ENCODE measurements at places on chromosomes 5 and 9.

DNA sequence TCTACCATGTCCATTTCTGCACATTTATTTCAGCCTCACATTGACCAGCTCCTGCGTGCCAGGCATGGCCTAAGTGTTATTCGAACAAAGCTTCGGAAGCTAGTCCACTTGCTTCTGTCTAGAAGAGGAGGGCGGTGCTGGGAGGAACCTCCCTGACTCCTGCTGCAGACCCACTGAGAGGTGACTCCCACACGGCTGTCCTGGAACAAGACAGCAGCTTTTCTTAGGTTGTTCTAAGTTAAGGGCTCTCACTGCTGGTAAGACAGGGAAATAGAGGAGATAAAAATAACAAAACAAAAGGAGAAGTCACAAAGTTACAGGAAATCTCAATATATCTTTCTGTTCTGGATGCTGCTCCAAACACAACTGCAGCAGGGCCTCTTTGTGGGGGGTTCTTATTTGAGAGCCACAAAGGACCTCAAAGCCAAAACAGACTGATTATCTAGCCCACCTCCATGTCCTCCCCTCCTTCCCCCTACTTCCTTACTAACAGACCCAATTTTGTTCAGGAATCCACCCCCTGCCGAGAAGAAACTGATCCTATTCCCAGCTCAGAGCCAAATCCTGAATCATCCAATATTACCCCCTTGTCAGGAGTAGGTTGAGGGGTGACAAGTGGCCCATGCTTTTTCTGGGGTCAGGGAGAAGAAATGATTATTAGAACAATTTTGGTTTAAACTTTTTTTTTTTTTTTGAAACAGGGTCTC lies 28.4 kb upstream of the KCNIP1 start:
- DNase-seq: no peak

GRCh38 chr9:5459289-5459829 lies 9.0 kb downstream of the CD274 start:
- no peak for DNase-seq

DNA sequence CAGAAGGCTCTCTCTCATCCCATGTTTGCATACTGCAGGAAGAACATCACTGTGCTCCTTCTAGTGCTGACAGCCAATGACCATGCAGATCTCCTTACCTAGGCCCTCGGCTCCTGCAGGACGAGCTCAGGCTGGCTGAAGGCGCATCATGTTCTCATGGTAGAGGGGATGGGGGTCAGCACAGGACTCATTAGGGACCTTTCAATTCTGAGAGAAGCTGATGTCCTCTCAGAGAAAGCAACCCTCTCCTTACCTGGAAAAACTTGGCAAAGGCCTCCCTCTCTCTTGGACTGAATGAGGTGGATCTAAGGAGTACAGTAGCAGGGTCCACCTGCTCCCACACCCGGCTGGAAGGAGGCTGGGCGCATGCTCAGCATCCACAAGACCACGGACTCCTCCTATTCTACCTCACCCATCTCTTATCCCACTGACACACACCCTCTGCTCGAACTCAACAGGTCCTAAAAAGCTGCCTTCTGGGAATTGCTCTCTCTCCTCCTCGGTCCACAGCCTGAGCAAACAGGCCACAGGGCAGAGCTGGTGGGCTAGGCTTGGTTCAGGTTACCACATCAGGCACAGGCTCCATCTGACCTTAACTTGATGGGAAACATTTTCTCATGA lies 2.9 kb downstream of the IPPK start:
- no peak for DNase-seq

DNA sequence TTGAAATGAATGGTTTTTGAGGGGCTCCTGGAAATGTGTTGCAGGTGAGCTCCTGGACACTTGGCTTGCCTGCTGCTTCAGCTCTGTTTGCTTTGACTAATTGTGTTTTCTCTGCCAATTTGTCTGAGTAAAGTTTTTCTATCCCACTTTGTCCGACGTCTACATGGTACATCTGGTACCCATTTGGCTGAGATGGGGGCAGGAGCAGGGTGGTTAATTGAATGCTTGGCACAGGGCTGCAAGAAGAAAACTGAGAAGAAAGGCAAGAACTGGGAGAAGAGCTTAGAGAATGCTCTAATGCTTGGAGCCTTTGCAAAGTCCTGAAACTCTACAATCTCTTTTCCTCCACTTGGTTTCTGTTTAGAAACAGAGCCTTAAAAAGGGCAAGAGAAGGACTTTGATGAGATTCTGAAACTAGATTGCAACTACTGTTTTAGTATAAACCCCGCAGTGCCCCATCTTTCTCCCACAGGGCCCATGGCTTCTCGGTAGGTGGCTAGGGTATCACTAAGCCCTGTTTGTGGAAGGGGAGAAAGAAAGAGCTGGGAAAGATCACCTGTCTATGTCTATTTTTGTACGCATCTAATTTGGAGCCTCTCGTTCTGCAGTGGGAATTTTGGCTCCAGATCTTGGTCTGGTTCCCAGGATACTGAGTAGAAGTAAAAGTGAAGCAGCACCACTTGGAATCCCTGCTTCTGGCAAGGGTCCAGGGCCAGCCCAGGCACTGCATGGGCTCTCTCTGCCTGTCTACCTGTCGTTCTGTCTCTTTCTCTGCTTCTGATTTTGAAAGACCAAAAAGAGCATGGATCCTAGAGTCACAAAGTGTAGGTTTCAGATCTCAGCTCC lies 214.4 kb downstream of the SEMA6A start:
- no peak for DNase-seq

DNA sequence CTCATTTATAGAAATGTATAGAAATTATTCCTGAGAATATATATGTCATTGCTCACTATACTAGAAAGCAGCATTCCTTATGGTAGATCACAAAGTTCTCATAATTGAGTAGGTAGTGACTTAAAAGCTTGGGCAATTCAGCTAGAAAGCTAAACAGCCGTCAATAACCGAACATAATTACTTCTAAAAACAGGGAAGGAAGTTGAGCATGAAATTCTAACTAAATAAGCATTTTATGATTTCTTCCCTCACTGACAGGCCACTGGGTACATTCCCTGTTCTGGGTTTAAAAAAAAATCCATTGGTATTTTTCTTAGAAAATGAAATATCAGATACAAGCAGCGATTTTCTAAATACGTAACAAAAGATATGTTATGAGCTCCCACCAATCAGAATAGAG lies 91.1 kb upstream of the DAB2 start:
- DNase-seq: no peak

DNA sequence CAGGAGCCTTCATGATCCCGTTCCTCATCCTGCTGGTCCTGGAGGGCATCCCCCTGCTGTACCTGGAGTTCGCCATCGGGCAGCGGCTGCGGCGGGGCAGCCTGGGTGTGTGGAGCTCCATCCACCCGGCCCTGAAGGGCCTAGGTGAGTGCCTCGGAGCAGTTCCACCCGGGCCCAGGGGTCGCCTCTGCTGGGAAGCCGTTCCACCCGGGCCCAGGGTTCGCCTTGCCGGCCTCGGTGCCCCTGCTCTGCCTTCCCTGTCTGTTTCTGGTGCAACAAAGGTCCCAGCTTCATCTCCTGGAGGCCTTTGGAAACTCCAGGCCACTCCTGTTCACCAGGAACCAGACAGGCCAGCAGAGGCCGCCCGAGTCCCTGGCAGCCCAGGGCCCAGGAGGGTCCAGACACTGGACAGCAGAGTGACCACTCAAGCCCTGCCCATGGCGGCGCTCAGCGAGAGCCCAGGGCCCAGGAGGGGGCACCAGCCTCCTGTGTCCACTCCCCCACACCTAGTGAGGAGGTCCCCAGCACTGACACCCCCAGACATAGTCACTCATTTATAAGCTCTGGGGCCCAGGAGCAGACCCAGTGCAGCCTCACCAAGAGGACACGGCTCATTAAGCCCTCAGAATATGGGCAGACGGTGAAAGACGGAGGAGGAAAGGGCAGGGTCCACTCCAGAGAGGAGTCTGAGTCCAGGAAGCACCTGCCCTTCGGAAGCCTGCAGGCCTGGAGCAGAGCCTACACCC lies 7.5 kb downstream of the SLC6A19 start:
- no peak for DNase-seq

DNA sequence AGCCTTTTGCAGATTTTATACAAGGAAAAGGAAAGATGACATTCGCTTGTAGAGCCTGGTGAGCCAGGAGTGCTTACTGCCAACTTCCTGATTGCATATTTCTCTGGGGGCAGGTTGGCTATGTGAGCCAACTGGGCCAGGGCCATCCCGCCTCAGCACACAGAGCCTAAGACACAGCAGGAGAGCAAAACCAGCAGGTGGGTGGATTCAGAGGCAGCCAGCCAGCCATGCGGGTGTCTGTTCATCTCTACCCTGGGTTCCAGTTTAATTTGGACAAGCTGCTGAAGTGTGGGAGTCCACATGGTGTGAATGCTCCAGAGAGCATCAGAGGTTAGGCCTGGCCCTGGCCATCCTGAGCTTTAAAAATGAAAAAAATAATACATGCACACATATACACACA lies 291.4 kb downstream of the ARHGEF28 start:
- DNase-seq: no peak

DNA sequence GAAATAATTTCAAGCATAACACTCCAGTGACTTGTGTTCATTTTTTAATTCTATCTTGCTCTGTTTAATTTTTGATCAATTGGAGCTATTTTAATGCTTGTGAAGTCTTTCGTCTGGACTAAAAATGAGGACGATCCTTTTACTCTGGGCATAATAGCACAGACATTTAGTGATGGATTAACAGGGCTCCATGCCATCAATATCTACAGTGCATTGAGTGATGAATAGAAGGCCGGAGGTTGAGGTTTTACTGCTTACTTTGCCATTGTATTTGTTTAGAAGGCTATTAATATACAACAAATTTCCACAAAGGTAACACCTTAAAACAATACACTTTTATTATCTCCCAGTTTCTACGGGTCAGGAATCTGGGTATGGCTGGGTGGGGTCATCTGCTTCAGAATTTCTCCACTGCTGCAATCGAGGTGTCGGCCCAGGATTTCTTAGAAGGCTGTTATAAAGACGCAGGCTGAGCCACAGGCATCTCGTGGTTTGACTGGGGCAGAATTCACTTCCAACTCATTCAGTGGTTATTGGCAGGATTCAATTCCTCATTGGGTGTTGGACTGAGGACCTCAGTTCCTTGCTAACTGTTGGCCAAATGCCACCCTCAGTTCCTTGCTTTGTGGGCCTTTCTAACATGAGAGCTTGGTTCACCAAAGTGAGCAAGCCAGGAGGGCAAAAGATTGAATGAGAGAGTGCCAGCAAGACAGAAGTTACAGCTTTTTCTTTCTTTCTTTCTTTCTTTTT lies 265.4 kb upstream of the VLDLR start:
- no peak for DNase-seq

DNA sequence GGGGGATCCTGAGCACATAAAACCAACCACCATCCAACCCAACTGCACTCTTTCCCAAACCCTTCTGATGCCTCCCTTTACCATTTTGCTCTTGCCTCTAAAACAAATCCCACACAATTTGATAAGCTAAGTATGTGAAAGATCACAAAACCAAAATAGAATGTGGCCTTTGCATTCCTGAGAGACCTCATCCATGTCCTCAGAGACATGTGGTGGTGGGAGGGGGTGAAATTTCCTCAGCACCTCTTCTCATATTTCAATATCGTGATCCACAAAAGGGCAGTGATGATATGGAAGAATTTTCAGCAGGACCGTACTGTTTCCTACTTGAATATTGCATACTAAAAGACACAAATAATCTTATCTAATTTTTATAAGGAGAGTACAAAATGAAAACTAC lies 423.3 kb downstream of the TLE1 start:
- no peak for DNase-seq

- peak; percentile 75 for DNase-seq
Observed at GRCh38 chr9:109520475-109521132, 22.5 kb upstream of the PTPN3 start.

DNA sequence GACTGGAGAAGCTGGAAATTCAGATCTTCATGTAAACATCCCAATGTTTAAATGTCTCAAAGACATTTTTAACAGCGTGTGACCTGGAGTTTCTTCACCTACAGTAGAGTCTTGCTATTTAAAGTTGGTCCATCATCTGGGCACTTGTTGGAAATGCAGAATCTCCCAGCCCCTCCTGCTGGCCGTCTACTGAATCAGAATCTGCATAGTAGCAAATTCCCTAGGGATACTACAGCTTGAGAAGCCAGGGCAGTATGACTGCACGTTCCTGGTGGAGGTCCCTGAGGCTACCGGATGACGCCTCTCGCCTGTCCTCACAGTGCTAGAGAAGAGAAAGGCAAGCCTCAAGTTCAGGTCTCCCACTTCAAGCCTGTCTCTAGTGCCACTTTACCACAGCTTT lies 15.7 kb downstream of the SAP30L start:
- DNase-seq: no peak

DNA sequence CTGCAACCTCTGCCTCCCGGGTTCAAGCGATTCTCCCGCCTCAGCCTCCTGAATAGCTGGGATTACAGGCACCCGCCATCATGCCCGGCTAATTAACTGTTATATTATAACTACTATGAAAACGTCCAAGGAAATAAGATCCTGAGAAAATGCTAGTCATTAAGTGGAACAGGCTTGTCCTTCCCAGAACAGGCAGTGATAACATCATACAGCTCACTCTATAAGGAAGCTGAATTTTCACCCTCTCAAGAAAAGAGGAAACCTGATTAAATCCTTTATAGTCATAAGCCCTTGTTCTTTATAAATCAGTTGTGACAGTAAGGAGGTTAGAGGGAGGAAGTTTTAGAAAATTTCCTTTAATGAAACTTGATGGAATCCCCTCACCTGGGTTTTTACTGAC lies 163.9 kb upstream of the CLINT1 start:
- no peak for DNase-seq

GRCh38 chr5:137605411-137605810 lies 106.3 kb upstream of the SPOCK1 start:
- no peak for DNase-seq

GRCh38 chr9:96047741-96048103 lies 172.2 kb downstream of the ERCC6L2 start:
- no peak for DNase-seq

GRCh38 chr9:89604729-89605464 lies at the start of gene GADD45G:
Gene GADD45G, plus strand, starts transcription at chr9:89605012. Its CDS starts 110 bp downstream, at chr9:89605122.
- peak; percentile 95 for DNase-seq

DNA sequence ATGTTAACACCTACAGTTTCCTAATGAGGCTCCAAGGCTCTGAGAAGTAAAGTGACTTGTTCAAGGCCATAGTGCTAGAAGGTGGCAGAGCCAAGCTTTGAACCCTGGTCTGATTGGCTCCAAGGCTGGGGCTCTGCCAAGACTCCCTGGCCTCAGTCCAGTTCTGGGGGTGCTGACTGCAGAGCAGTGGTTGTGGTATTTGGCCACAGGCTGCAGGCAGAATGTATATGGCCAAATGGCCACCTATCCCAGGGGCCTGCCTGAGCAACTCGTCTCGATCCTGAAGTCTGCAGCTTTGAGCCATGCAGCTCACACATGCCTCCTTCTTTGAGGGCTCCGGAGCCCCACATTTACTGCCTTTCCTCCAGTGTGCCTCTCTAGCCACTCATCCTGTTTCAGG lies 9.7 kb upstream of the NEK6 start:
- no peak for DNase-seq

- no peak for DNase-seq
Observed at GRCh38 chr5:127887282-127887681, 184.1 kb downstream of the CCDC192 start.

GRCh38 chr9:38284039-38284575 lies 108.4 kb upstream of the ALDH1B1 start:
- peak; percentile 50 for DNase-seq

GRCh38 chr5:88394536-88395175 lies 126.0 kb upstream of the TMEM161B start:
- DNase-seq: no peak
